Panc1 (cell line): ENCODE measurements at places on chromosomes 3 and 15. TPM values are rescaled to one million over a fixed set of nuclear protein-coding genes. Genes with fewer than 3 reads are reported as not detected.

Gene SYNM
- total RNA-seq, result 38.9 TPM

Gene NRROS
- 8.8 TPM for total RNA-seq

Gene RETNLB
- not detected for total RNA-seq

Gene RARB
- not detected for total RNA-seq

Gene PXYLP1
- 1.4 TPM for total RNA-seq

Gene UCN2
- 1.8 TPM for total RNA-seq

Gene C15orf62
- total RNA-seq, result 0.33 TPM
